Fibroblast of skin of abdomen (primary cell): ENCODE measurements at places on chromosomes 16 and 17.

GRCh38 chr17:75826561-75827307, 17.5 kb downstream of the UNC13D start:
- no peak for DNase-seq

DNA sequence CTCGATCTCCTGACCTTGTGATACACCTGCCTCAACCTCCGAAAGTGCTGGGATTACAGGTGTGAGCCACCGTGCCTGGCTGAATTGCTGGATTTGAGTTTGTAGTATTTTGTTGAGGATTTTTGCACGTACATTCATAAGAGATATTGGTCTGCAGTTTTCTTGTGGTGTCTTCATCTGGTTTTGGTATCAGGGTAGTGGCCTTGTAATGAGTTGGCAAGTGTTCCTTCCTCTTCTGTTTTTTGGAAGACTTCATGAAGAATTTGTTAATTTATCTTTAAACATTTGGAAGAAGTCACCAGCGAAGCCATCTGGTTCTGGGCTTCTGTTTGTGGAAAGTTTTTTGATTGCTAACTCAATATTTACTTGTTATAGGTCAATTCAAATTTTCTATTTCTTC, 26.9 kb downstream of the SPNS3 start:
- DNase-seq = no peak

GRCh38 chr17:61200339-61200715, 199.3 kb upstream of the TBX2 start:
- DNase-seq = no peak

GRCh38 chr17:3026856-3027751, 36.3 kb downstream of the OR1D5 start:
- DNase-seq = no peak

GRCh38 chr17:46772475-46773220, 45.8 kb downstream of the WNT3 start:
- DNase-seq = no peak

GRCh38 chr17:8914554-8914953, 47.1 kb upstream of the PIK3R6 start:
- DNase-seq = no peak

DNA sequence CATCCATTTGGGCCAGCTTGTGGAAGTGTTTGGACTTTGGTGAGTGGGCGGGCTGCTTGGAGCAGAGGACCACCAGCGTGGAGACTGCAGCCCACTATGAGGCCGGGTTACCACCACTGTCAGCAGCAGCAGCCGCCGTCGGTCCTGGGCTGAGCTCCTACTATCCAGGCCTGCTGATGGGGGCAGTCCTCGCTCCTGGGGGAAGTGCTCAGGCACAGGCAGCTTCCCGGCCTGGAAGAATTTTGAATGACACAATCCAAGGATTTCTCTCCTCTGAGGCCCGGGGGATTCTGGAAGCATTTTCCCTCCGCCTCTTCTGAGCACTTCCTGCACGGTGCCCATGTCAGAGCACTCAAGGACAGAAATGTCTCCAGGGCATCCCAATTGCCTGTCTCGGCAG, 5.3 kb upstream of the NOD2 start:
- DNase-seq = no peak

DNA sequence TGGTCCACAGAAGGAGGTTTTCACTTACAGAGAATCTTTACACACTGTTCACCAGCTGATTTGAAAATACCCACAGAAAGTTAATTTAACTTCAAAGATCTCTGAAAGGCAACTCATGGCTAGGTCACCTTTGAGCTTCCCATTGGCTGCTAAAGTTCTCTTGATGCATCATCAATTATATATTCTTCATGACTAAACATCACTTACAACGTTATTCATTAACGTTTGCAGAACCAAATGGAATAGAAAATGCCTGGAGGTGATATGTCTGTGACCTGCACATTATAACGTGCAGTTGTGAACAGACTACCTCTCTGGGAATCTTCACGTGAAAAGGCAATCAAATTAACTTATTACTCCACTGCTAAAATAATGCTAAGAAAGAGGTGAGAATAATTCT, 238.5 kb downstream of the ZFHX3 start:
- DNase-seq = no peak
